BJ (cell line): ENCODE measurements at places on chromosomes 6 and 20. TPM values are rescaled to one million over a fixed set of nuclear protein-coding genes. Genes with fewer than 3 reads are reported as not detected.

Gene KCNB1
- polyA plus RNA-seq = 0.12 and 0.13 TPM in 2 replicates

Gene CAGE1
- polyA plus RNA-seq = not detected in 2 replicates

Gene PPP1R14C
- 0.05 and 0.11 TPM in 2 replicates for polyA plus RNA-seq

Gene PLA2G7
- not detected in 2 replicates for polyA plus RNA-seq

Gene C20orf144
- polyA plus RNA-seq = 0.13 and 0.22 TPM in 2 replicates

GRCh38 chr6:120576061-120576460, 758.2 kb downstream of the TBC1D32 start:
- DNase-seq = no peak

DNA sequence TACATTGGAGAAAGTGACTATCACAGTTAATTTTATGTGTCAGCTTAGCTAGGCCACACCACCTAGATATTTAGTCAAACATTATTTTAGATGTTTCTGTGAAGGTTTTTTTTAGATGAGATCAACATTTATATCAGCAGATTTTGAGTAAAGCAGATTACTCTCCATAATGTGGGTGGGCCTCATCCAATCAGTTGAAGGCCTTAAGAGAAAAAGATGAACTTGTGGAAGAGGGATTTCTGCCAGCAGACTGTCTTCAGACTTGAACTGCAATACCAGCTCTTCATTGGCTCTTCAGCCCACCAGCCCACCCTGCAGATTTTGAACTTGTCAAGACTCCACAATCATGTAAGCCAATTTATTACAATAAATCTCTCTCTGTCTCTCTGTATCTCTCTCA, 25.1 kb upstream of the FBXO30 start:
- DNase-seq = no peak

DNA sequence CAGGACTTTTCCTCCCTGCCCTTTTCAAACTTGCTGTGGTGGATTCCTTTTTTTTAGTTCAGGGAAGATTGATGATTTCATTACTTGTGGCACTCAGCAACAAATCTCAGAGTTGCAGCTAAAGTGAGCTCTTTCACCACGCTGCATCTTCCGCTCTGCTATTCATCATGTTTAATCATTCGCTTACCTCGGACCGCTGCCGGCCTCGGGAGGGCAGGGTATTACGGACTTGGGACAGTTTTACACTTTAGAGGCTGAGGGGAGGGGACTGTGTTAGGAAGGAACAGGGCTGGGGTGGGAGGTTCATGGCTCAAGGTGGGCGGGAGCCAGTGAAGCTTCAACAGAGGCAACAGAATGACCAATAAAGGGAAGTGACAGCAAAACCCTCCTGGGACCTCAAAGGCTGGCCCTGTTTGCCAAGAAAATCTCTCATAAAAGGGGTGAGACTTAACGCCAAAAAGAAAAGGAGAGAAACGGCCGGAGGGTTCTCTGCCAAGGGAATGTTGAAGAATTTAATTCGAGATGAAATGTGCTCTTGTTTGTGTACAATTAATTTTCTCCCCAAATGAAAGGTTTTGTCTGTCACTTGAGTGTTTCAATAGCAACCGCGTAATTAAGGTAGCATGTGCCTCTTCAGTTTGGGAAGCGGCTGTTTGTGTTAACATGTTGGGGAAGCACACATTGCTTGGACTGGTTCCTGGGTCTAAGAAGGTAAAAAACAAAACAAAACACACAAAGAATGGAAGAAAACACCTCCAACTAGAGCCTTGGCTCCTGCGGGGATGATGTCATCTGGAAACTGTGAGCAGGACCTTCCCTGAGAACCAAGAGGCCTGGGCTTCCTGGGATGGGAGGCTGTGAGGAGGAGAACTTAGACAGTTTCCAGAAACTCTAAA, 72.5 kb upstream of the SULF2 start:
- DNase-seq = no peak

DNA sequence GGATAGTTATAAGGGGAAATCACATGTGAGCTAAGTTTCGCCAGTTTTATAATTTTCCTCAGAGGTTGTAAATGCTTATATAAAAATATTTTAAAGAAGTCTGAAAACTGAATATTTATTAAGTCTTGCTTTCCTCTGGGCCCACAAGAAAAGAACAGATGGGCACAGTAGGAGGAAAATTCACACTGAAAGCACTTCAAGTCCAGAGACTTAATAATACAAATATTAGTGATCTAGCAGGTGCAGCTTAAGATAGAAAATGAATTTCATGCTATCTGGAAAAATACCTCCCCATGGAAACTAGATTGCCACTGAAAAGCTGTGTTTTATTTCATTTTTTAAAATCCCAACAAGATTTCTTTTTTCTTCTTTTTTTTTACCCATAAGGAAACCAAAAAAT, 47.2 kb downstream of the ORC3 start:
- no peak for DNase-seq

- no peak for DNase-seq
Measured at GRCh38 chr6:41675992-41676391, 37.7 kb downstream of the MDFI start.

DNA sequence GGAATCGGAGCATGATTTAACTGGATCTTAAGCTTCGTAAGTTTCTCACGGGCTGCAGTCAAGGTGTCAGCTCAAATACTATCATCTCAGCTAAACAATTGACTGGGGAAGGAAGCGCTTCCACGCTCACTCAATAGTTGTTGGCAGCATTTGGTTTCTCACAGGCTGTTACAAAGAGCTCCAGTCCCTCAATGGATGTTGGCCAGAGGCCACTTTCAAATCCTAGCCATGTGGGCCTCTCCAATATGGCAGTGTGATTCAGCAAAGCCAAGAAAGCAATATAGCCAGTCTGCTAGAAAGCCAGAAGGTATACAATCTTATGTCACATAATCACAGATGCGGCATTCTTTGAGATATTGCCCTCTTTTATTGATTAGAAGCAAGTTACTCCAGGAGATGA, 98.3 kb upstream of the PHACTR1 start:
- DNase-seq = no peak

DNA sequence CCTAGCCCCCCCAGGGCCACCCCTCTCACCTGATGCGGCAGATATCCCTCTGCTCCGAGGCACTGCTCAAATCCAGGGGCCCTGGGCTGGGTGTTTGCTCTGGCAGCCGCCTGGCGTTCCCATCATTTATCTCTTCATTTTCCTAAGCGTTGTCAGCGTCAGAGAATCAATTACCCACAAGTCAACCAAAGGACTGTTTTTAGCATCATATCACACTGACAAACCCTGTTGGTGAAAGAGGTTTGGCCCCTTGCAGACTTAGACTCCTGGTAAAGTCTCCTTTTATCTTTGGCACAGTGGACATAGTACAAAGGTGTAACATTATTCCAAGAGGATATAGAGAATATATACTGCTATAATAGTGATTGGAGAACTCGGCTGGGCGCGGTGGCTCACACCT, at the start of gene GHRH:
GHRH (minus strand) TSS at position 101 of the 400 bp plus-strand sequence. CDS start 4,925 bp downstream, outside the sequence.
- no peak for DNase-seq

- DNase-seq = no peak
Measured at GRCh38 chr6:78465059-78465634, 402.2 kb upstream of the IRAK1BP1 start.

DNA sequence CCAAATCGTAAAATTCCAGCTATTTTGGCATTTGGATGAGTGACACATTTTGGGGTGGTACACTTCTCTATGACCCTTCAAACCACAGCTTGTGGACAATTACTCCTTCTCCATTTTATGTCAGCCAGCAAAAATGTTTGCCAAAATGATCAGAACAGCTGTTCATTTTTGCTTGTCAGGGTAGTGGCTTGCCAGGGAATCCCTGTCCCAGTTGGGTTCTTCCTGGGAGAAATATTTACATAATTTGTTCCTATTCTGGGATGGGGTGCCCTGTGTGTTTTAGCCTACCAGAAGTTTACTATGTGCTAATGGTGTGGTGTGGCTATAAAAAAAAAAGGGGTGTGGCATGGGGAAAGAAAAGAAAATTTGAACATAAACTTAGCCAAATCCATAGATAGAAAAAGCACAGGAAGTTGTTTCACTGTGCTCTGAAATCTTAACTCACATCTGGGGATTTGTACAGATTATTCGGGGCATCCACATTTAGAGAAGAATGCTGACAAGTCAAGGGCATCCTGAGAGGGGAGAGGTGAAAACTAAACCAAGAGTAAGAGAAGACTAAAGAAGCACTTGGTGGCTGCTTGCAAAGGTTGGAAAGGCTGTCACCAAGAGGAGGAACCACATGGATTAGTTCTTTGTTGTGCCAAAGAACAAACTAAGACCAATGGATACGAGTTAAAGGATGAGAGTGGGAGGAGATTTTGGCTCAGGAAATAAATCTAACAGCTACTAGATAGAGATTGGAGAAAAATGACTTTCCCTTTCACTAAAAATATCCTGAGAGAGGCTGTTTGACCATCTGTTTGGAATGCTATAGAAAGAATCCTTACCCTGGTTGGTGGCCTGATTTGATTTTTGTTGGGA, 55.2 kb upstream of the RBM24 start:
- DNase-seq = no peak

- DNase-seq = no peak
Measured at GRCh38 chr6:132760256-132760655, 2.6 kb upstream of the VNN2 start.

- no peak for DNase-seq
Measured at GRCh38 chr20:48703107-48703506, 124.7 kb downstream of the PREX1 start.

- DNase-seq = no peak
Measured at GRCh38 chr20:37397076-37397953, 51.4 kb downstream of the SRC start.
